ENCODE measurements at places on chromosomes 2 and 18. TPM values are rescaled to one million over a fixed set of nuclear protein-coding genes. Genes with fewer than 3 reads are reported as not detected.

DNA sequence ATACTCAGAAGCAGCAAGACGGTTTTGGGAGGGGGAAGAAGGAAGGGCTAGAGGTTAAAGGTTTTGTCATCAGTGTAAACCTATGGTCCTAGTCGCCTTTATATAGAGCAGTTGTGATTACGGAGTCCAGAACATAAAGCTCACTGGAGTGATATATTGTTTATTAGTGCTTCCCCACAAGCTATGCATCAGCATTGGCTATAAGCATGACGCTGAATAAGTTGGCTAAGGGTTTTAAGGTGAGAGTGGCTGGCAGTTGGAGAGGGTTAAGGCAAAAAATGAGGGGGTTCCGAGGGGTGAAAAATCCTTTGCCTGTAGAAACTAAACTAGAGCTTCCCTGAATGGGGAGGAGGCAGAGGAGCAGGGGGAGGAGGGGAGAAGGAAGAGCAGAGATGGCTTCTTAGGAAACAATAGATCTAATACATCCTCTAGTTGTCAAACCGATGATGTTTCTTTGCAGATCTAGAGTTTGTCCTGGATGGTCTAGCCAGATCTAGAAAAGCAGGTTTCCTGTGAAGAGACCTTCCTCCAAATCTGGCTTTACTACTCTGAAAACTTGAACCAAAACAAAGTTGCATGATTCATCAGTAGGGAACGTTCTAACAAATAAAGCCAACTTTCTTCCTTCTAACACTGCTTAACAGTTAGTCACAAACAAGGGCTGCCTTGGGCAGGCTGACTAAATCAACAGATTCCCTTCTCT lies 2.5 kb downstream of the KLF7 start:
- H3K4me3 ChIP-seq, result peak overlapping the region; percentile 95
- peak overlapping the region; percentile 95 for H3K27ac ChIP-seq
- peaks cover 27% of the 10 kb centered on the region for H3K4me1 ChIP-seq
- H3K27me3 ChIP-seq, result peaks cover 4% of the 10 kb centered on the region
- H3K36me3 ChIP-seq, result peaks cover 51% of the 10 kb centered on the region
- ATAC-seq, result peak; percentile 45

DNA sequence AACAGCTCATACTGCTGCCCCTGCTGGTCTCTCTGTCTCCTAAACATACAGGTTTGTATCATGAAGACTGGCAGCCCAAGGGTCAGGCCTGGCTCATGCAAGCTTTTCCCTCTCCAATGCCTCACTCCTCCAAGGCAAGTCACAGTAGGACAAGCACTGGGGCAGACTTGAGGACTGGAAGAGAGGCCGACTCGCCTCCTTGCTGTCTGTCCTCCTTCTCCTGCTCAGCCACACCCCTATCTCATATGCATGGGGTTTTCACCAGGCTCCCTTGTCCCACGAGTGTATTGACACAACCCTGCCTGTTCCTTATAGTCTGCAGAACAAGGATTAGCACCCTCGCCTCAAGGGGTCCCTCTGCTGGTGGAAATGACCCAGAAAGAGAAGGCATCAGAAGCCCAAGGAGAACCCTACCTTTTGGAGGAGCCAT lies 223.7 kb downstream of the SOX11 start:
- no peak for ATAC-seq
- no peak overlapping the region for H3K4me3 ChIP-seq
- no peaks in the 10 kb centered on the region for H3K36me3 ChIP-seq
- H3K27me3 ChIP-seq, result no peaks in the 10 kb centered on the region
- H3K4me1 ChIP-seq, result no peaks in the 10 kb centered on the region
- H3K27ac ChIP-seq, result no peak overlapping the region

DNA sequence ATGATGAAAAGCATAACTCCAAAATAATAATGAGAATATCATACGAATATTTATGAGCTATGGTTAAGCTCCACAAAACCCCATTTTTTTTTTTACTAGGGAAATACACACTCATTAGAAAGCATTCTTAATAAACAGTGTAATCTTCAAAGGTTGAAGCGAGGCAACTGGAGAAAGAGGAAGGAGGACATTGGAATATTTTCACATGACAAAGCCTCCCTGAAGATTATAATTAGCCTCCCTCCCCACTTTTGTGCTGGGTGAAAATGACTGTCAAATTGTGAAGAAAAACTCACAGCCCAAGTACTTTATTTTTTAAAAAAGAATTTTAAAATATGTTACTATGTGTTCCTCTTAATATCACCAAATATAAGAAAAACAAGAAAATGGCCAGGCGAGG lies 64.1 kb upstream of the NFU1 start:
- peaks cover 29% of the 10 kb centered on the region for H3K4me1 ChIP-seq
- no peak overlapping the region for H3K4me3 ChIP-seq
- peaks cover 94% of the 10 kb centered on the region for H3K36me3 ChIP-seq
- ATAC-seq, result no peak
- H3K27ac ChIP-seq, result no peak overlapping the region

DNA sequence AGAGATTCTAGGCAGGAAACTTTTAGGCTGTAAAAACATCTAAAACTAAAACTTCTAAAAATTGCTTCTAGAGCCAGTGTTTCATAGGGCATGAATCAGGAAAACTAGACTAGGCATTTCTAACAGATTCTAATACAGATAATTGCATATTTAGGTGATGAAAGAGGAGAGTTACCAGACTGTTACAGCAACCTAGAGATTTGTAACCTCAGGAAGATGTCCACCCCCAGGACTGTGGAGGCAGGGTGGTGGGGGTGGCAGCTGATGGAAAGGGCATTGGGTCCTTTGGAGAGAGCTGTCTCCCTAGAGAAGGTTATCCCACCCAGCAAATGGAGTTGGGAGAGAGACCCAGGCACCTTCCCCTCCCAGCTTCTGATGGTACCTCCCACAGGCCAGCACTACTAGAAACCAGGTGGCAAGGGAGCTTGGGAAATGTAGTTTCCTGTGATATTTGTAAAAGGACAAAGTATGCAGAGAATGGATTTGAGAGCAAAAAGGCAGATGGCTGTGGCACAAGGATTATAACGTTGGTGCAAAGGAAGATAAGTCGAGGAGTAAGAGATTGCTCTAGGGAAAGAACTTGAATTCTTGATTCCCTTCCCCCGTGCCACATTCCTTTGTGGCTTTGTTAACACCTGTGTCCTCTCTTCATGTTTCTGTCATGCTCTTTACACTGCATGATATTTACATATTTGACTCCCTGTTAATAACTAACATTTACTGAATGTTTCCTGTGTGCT lies 75.6 kb upstream of the MGAT5 start:
- peaks cover 9% of the 10 kb centered on the region for H3K36me3 ChIP-seq
- H3K4me3 ChIP-seq, result peak overlapping the region; percentile 32
- ATAC-seq, result no peak
- peak overlapping the region; percentile 74 for H3K27ac ChIP-seq
- H3K27me3 ChIP-seq, result no peaks in the 10 kb centered on the region
- peaks cover 78% of the 10 kb centered on the region for H3K4me1 ChIP-seq

- peak; percentile 80 for ATAC-seq
- peaks cover 30% of the 10 kb centered on the region for H3K4me1 ChIP-seq
These were observed 4.8 kb downstream of the TNFRSF11A start for GRCh38 chr18:62329691-62330454.

Gene HOXD12
- total RNA-seq, result not detected

DNA sequence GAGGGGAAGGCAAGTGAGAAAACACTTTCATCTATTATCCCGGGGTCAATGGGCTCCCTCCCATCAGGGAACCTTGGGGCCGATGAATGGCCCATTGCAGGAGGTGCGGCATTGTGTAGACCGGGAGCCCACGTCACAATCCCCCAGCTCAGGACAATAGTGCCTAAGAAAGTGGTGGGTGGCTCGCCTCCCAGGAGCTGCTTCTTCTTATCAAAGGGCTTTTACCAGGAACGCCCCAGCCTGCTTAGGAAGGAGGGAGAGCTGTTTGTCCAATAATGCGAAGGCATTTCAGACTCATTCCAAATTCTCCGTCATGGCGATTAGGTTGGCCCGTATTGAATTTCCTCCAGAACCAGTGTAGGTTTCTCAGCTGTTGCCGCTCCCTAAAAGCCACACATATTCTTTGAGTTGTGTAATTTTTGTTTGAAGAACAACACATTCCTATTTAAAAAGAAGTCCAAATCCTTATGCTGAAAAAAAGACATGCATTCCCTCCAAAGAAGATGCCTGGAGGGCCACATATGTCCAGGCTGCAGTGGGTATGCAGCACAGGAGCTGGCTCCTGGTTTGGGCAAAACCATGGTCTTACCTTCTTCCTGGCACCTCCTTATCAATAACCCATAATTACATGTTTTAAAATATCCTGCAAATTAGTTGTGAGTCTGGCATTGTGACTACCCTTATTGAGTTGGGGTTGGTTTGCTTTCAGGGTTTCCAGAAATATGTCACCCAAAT lies 264.7 kb downstream of the MYCN start:
- no peak overlapping the region for H3K4me3 ChIP-seq
- H3K4me1 ChIP-seq, result no peaks in the 10 kb centered on the region
- peaks cover 3% of the 10 kb centered on the region for H3K27me3 ChIP-seq
- no peak overlapping the region for H3K27ac ChIP-seq

- peak overlapping the region; percentile 98 for H3K27ac ChIP-seq
- H3K36me3 ChIP-seq, result no peaks in the 10 kb centered on the region
- peak overlapping the region; percentile 82 for H3K4me3 ChIP-seq
- peaks cover 46% of the 10 kb centered on the region for H3K4me1 ChIP-seq
These were observed 39.7 kb upstream of the NABP1 start for GRCh38 chr2:191638079-191638801.

DNA sequence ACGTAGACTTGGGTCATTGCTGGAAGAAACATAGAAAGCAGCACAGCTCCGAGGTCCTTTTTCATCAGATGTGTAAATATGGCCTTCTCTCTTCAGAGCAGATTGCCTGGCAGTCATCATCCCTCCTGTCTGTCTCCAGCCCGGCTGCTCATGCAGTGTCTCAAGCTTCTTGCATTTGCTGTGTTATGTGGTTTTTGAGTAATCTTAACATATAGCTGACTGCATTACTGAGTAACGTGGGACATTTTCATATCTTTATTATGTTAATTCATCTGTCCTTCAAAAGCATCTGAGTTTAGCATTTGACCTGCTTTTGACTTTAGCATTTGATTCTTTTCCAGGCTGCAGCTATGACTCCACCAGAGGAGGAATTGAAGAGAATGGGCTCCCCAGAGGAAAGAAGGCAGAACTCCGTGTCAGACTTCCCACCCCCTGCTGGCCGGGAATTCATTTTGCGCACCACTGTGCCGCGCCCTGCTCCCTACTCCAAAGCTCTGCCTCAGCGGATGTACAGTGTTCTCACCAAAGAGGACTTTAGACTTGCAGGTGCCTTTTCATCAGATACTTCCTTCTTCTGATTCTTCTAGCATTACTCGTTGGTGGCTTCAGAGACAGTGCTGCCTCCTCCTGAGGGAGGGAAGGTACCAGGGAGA lies 116.2 kb downstream of the RAB3GAP1 start:
- ATAC-seq, result no peak
- H3K36me3 ChIP-seq, result peaks cover 96% of the 10 kb centered on the region
- no peak overlapping the region for H3K4me3 ChIP-seq
- no peaks in the 10 kb centered on the region for H3K4me1 ChIP-seq
- no peak overlapping the region for H3K27ac ChIP-seq
- H3K27me3 ChIP-seq, result no peaks in the 10 kb centered on the region

GRCh38 chr2:224545884-224546644 lies 39.1 kb downstream of the CUL3 start:
- no peak overlapping the region for H3K4me3 ChIP-seq
- H3K4me1 ChIP-seq, result peaks cover 32% of the 10 kb centered on the region
- ATAC-seq, result peak; percentile 52
- H3K27ac ChIP-seq, result no peak overlapping the region

- H3K4me1 ChIP-seq, result no peaks in the 10 kb centered on the region
- no peak overlapping the region for H3K27ac ChIP-seq
- peaks cover 5% of the 10 kb centered on the region for H3K36me3 ChIP-seq
These were observed 130.8 kb upstream of the NT5C1B start for GRCh38 chr2:18719978-18720775.

Gene KIAA2012
- not detected for total RNA-seq

DNA sequence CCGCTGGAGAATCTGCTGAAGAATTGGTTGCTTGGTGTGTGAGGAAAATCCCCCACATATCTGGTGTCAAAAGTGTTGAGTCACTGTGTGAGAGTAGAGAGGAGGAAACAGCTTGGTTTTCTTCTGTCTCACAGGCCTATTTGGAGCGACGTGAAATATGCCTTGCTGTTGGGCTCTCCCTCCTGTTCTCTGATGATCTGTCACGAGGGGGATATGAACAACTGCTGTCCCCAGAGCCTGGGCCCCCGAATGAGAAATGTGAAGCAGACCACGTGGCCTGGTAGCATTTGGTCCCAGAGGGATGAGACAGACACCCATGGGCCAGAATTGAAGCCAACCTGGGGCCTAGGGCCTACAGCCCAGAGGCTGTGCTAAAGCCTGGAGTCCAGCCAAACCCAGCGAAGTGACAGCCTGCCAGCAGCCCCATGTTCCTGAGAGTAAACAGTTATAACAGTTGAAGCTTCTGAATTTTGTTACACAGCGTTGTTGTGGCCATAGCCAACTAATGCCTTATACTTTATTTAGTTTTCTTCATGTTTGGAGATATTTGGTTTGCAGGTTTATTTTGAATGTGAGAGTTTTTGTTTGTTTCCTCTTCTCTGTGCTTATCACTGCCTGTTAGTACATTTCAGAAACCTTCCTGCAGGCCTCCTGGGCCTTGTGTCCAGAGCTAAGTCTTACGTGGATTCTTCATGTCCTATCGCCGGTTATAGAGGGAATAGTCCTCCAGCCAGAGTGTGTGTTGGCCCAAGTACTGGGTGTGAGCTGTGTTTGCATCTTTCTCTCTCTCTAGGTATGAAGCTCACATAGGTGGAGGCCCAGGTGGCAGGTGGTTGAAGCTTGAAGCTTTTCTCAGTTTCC lies 18.7 kb upstream of the COLEC12 start:
- H3K27ac ChIP-seq, result no peak overlapping the region
- no peak overlapping the region for H3K4me3 ChIP-seq
- ATAC-seq, result peak; percentile 57
- peaks cover 5% of the 10 kb centered on the region for H3K4me1 ChIP-seq
- H3K36me3 ChIP-seq, result no peaks in the 10 kb centered on the region
